ENCODE measurements at places on chromosomes 12 and 14. TPM values are rescaled to one million over a fixed set of nuclear protein-coding genes. Genes with fewer than 3 reads are reported as not detected.

- no peak for DNase-seq
- peak overlapping the region; percentile 80 for H3K4me3 ChIP-seq
- no peaks in the 10 kb centered on the region for H3K36me3 ChIP-seq
- H3K27me3 ChIP-seq = peaks cover 7% of the 10 kb centered on the region
- H3K27ac ChIP-seq = no peak overlapping the region
Measured at GRCh38 chr14:22887990-22888378, 5.0 kb downstream of the REM2 start.

DNA sequence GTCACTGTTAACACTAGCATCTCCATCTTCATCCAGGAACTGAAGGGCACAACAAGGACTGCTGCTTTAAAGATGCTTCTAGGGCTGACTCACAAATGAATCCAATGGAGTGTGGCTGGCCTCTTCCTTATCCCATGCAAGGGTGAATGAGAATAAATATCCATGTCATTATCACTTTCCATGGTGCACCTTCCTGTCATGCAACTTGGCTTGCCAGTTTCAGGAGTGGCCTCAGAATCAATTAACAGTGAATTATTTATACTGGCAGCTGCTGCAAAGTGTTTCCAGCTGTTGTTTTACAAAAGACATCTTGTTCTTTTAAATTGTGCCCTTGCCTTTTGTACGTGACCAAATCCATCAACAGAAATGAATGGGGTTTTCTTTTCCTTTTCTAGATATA is 499.3 kb upstream of the TMEM132C start:
- H3K27ac ChIP-seq = no peak overlapping the region
- no peak for DNase-seq
- no peaks in the 10 kb centered on the region for H3K4me1 ChIP-seq

The TAS2R19 gene
- total RNA-seq = 3.6 TPM

DNA sequence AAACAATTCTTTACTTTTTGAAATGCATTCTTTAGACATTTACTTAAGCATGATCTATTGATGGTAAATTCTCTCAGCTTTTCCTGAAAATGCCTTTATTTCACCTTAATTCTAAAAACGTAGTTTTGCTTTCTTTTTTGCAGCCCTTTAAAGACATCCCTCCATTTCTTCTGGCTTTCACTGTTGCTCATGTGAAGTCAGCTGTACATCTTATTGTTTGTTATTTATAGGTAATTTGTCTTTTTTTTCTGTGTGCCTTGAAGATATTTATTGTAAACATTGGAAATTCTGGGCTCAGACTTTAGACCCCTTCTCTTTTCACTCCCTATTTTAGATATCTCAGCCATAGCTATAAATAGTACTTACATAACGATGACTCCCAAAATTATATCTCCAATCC is 70.4 kb downstream of the IFNG start:
- no peaks in the 10 kb centered on the region for H3K4me1 ChIP-seq
- no peak overlapping the region for H3K27ac ChIP-seq
